ENCODE measurements at places on chromosomes 16 and 17.

GRCh38 chr16:74035816-74036215 is 260.8 kb upstream of the PSMD7 start:
- DNase-seq: peak; percentile 11

- DNase-seq: no peak
Measured at GRCh38 chr16:73151225-73151624, 103.3 kb upstream of the ZFHX3 start.

DNA sequence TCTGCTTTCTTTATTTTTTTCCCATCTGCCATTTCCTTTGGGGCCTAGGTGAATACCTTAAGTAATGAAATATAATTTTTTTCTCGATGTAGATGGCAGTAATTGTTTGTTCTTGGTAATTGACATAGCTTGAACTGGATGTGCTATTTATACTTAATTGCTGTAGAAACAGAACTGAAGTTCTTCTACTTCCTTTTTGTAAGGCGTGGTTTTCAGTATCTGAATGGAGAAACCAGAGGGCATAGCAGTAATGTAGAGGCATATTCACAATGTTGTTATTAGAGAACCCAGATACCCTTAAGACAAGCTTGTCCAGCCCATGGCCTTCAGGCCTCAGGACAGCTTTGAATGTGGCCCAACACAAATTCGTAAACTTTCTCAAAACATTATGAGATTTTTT is 16.4 kb downstream of the ATP6V0A1 start:
- no peak for DNase-seq

DNA sequence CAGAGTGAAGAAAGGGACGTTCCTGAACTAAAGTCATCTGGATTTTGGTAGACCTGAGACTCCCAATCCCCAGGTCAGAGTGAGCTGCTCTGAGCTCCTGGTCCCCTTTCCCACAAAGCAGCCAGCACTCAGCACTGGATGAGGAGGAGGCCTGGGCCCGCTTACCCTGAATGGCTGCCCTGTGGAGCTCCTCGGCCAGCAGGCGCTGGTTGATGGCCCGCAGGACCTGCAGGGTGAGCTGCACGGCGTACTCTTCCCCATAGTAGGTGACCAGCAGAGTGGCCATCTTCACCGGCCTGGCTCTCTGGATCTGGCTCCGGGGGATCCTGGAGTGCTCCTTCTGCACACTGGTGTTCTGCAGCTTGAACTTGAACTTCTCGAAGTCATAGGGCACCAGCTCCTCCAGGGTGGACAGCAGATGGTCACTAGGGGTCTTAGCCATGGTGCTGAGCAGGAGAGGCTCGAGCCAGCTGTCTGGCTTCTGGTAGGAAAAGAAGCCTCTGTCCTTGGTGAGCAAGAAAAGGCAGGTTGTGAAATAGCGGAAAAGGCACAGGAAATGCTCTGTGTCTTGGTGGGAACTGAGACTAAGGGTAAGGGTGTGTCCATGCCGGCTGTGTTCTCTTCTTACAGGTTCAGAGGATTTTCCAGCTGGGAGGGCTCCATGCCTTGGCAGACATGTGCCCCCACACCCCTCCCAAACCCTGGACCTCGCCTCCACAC is at the start of gene MEFV:
MEFV (minus strand) TSS at position 488 of the 720 bp plus-strand sequence; CDS start at position 442, 46 bp downstream.
- peak; percentile 39 for DNase-seq

GRCh38 chr17:77841742-77842527 is 116.6 kb upstream of the TNRC6C start:
- DNase-seq: no peak
